ENCODE measurements at places on chromosomes 7 and 10. TPM values are rescaled to one million over a fixed set of nuclear protein-coding genes. Genes with fewer than 3 reads are reported as not detected.
A peak's percentile ranks its signal among the peaks of the same experiment; 100 is the strongest.

- DNase-seq, result peak; percentile 34
Observed at GRCh38 chr7:142436601-142437000, 178.7 kb upstream of the PRSS58 start.

- no peak for DNase-seq
Observed at GRCh38 chr10:78518224-78518623, 484.6 kb downstream of the RPS24 start.

The COG5 gene
- polyA plus RNA-seq, result 20.7 TPM

The SLC16A9 gene
- polyA plus RNA-seq, result not detected

GRCh38 chr10:27446091-27446918 is 57.8 kb upstream of the RAB18 start:
- DNase-seq, result peak; percentile 71

The RASSF4 gene
- 2.3 TPM for polyA plus RNA-seq

Data from GM23248 (cell line).